ENCODE measurements at places on chromosomes 12 and 14.

DNA sequence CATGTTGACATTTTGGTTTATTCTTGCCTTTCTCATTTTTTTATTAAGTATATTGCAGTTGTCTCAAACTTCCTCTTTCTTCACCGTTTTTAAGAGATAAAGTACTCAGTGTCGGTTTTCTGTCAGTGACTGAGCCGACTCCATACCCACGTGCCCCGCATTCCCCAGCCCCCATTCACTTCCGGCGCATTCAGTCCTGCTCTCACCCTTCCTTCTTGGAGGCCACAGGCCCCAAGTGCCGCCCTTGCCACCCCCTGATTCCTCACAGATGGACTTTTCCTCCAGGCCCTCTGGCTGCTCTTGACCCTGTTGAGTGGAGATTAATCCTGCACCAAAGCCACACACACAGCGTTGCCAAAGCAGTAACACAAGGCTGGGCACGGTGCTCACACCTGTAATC, 19.1 kb upstream of the DNAH10 start:
- DNase-seq = no peak

GRCh38 chr14:54589076-54589475, 22.1 kb downstream of the SAMD4A start:
- no peak for DNase-seq

- DNase-seq = peak; percentile 41
Measured at GRCh38 chr12:22083167-22083566, 37.1 kb downstream of the CMAS start.

GRCh38 chr12:112807452-112807851, 15.9 kb downstream of the RPH3A start:
- no peak for DNase-seq
